Epithelial cell of prostate (primary cell): ENCODE measurements at places on chromosomes 6 and 20.
A peak's percentile ranks its signal among the peaks of the same experiment; 100 is the strongest.

DNA sequence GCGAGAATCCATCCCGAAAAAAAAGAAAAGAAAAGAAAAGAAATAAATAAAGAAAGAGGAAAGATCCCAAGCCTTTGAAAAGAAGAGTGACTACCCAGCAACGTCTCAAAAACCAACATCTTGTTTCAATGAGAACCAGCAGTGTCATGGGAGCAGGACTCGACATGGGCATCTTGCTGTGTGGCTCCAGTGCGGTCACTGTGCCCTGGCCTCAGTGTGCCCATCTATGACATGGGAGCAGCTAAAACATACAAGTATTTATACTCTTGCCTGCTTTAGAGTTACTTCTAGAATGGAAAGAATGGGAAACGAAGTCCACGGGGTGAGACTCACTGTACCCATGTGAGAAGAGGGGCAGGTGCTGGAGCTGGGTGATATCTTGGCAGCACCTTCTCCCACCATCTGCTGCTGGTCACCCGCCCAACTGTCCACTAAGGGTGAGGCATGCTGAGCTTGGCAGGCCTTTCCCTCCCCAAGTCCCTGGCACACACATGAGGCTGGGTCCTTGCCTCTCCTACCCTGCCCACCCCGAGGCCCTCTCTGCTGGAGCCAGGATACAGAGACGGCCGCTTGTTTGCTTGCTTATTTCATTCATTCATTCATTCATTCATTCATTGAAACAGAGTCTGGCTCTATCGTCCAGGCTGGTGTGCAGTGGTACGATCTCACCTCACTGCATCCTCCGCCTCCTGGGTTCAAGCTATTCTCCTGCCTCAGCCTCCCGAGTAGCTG, 77.7 kb downstream of the RIPOR3 start:
- no peak for DNase-seq

GRCh38 chr6:148884461-148884860, 137.6 kb downstream of the UST start:
- no peak for DNase-seq

DNA sequence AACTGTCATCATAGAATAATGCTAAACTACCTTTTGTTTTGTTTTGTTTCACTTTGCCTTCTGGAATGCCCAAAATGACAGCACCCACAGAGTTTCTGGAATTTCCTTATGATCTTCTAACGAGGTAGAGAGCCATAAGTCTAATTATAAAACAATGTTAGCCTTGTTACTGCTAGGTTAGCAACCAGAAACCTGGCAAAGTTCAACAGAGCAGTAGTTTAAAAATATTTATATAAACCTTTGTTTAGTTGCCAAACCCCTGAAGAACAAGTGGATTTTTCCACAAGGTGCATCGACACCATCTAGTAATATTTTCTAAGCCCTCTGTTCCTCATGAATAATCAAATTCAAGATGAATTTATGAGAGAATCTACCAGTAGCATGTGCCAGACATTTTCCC, 27.6 kb upstream of the IPCEF1 start:
- DNase-seq, result no peak

DNA sequence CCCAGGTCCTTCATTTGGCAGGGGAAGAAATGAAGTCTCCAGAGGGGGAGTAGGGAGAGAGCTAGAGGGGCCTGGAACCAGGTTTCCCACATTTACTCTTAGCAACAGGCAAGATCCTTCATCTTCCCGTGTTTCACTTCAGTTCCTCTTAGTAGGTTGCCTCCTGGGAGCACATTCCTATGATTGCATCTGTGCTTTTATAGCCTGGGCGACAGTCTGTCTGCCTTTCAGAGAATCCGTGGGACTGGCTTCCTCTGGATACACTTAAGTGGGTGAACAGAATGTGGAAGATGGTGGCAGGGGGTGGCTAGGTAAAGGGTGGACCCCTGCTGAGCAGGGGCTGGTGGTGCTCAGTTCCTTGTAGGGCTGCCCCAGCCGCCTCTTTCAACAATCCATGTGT, 33.4 kb downstream of the STK35 start:
- DNase-seq, result no peak

GRCh38 chr6:17867880-17868279, 119.6 kb downstream of the KIF13A start:
- no peak for DNase-seq

DNA sequence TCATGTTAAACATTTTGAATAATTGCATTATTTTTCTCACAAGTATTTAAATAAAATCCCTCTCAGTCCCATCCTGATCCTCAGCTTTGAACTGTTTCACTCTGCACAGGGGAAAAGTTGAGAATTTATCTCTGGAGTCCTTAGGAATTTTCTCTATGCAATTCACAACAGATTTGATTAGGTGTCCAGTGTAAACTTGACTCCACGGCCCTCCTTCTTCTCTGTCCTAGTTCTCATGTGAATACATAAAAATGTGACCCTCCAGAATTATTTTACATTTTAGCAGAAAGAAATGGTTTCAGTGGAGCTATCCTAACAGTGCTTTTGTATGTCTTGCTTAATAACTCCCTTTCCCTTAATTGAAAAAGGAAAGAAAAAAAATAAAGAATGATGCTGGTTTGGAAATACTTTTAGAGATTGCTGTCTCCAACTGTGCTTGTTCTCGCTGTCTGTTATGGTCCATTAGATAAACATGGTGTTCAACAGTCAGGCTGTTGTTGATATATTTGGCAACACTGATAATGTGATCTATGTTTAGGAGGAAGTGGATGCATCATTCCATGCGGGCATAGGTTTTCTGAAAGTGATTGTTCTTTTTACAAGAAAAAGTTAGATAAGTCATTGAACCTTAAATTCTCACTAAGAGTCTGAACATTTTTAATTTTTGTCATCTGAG, 599.4 kb upstream of the CITED2 start:
- peak; percentile 14 for DNase-seq

DNA sequence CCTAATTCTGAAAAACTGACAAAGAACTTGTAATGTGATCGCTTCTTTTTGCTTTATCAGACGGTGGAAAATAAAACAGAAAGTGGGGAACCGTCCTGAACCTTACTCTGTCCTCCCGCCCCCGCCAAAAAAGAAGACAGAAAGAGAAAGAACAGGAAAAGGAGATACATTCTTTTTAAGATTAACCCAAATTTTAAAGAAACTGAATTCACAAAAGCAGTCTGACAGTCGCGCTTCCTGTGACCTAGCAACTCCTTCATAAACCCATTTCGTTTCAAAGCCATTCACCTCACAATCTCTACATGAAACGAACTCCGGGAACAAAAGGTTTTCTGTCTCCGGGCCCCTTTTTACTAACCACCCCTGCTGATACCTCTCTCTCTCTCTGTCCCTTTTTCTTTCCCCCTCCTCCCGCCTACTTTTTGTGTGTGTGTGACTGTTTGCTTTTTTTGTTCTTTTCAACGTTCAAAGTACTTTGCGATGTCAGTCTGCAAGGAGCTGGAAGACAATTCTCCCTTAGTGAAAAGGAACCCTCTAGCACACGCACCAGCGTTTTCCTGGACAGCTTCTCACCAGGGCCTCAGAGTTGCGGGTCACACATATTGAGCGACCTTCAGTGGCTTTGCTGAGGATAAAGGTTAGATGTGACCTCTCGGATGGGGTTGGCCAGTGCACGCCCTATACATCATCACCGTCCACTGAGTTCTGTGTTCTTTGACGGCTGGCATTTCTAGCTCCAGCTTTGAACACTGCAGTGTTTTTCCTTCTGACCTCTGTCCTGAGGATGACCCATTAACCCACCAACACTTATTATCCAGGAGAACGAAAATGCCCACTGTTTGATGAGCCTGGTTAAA, 530 bp upstream of the NEDD9 start:
- DNase-seq, result no peak

- peak; percentile 89 for DNase-seq
These were observed 185.3 kb downstream of the OGFRL1 start for GRCh38 chr6:71473926-71474325.

DNA sequence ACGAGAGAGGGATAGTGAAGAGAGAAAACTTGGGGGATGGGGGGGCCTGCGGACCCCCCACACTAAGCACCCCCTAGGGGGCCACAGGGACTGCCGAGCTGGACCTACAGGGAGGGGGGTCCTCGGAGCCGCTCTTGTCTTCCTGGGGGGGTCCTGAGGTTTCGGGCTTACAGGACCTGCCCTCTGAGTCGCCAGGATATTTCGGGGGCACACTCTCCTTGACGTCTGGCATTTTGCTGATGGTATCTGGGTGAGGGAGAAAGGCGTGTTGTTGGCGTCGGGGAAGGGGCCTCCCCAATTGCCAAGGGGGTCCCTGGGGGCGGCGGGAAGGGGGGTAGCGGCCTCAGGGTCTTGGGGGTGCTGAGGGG, 516 bp downstream of the TCP11 start:
- no peak for DNase-seq

GRCh38 chr20:19368351-19368750, 155.9 kb downstream of the SLC24A3 start:
- no peak for DNase-seq

GRCh38 chr6:87756858-87757257, 54.8 kb upstream of the AKIRIN2 start:
- DNase-seq, result peak; percentile 68

DNA sequence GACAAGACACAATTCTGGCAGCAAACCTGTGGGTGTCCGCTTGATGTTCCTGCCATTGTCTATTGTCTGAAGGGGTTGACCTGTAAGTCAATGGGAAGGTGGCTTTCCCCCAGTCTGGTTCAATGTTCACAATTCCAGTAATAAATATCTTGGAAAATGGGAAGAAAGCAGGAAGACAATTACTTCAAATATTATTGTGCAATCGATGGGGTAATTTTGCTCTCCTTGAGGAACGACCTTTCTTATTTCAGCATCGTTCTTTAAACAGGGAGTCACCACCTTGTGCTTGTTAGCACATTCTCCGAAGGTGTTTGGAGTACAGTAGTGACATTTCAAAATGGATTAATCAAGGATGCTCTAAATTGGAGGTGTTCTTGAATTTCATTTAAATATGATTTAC, 136.9 kb downstream of the BTBD3 start:
- DNase-seq, result no peak

GRCh38 chr6:7996538-7997111, 67.6 kb downstream of the BLOC1S5 start:
- DNase-seq, result no peak

GRCh38 chr6:19691465-19692167, 145.6 kb upstream of the ID4 start:
- DNase-seq, result no peak

DNA sequence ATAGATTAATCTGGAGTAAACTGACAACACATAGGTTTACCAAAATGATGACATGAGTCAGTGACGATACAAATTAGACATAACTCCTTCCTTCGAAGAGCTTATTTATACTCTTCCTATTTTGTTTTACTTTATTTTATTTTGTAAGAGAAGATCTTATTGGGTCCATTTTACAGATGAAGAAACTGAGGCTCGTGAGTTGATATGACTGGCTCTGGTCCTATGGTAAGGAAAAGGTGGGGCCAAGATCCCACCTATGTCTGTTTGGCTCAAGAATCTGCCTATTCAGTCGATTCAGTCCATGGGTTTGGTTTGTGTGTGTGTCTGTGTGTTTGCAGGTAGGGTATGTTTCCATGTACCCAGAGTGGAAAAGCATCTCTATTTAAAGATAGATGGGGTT, 8.4 kb upstream of the R3HDML start:
- DNase-seq, result no peak
